Left renal cortex interstitium (tissue), 4 donors: ENCODE measurements at places on chromosomes 1 and 21.
A peak's percentile ranks its signal among the peaks of the same experiment; 100 is the strongest.

- DNase-seq, result no peak
Observed at GRCh38 chr1:172979828-172980227, 70.9 kb downstream of the TNFSF18 start.

DNA sequence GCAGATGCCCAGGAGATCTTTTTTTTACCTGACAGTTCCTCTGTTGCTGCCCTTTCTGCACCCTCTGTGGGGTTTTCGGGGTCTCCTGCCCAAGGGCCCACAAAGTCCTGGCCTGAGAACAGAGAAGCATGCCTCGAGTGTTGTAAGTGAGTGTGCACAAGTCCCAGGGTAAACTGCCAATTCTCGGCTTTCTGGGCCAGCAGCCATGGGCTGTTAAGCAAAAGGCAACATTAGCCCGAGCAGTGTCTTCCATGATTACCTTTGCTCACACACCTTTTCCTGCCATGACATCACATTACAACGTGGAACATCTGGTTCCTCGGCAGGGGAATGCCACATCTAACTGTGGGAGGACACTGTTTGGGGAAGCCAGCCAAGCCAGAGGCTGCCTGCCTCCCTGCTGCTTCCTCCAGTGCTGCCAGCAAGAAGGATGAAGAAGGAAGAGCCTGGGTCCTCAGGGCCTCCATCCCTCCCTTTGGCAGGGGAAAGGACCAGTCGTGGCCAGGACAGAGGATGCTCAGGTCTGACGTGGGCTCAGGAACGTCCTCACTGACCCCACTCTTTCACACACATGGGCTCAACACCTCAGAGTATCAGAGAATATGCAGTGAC, 485.9 kb downstream of the OMA1 start:
- DNase-seq, result no peak

DNA sequence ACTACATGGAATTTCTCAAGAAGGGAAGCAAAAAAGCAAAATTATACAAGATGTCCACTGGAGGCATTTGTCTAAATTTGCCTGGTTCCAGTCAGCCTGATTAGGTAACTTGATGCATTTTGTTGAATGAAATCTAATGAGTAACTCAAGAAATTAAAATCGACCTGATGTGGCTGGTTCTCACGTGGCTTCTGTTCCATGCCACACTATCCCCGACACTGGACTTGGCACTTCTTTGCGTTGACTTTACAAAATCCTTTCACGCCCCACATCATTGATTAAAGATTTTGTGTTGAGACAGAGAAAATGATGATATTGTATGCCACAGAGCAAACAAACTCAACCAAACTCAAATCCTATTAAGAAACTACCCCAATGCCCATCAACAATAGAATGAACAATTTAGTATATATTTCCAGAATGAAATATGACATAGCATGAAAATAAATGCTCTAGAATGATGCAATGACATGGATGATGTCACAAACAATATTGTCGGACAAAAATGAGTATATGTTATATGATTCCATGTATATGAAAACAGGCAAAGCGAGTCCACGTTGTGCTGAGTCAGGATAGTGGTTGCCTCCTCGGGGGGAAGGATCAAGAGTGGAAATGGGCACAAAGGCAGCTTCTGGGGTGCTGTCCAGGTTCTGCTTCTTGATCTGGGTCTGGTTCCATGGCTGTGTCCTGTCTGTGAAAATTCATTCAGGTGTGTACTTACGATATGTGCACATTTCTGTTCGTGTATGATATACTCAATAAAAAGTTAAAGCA, 12.9 kb upstream of the HMGCS2 start:
- DNase-seq, result no peak

DNA sequence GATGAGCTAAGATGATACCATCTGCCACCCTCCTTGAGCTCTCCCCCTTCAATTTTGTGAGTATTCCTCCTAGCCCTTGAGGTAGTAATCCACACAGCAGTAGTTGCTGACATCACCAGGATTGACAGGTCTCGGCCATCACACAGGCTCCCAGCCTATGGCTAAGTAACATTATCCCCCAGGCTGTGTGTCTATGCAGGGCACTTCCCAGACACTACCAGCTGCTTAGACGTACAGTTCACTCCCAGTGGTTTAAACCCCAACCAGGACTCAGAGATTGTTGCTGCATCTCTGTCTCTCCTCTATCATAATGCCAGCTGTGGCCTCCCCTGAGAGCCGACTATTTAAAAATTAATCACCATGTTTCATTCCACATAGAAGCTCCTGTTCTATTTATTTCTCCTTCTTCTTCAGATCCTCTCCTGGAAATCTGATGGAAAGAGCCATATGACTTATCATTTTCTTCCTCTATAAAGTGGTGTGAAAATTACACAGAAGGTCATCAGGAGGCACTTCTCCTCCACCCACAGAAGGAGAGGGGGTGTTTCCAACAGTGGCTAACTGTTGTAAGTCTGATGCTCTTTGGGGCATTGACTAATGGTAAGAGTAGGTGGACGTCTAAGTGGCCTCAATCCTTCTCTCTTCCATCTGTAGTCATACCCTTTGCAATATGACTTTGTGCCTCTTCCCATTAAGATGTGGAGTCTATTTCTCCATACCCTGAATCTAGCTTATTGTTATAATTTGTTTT, 396.3 kb downstream of the SETD4 start:
- DNase-seq, result no peak

GRCh38 chr1:145871994-145872924, 13.4 kb upstream of the PIAS3 start:
- DNase-seq, result peak; percentile 39

- no peak for DNase-seq
Observed at GRCh38 chr1:203325026-203325417, 19.7 kb downstream of the BTG2 start.

GRCh38 chr1:116288201-116288598, 84.8 kb upstream of the ATP1A1 start:
- no peak for DNase-seq

- DNase-seq, result no peak
Observed at GRCh38 chr1:240786880-240787279, 174.9 kb upstream of the GREM2 start.

DNA sequence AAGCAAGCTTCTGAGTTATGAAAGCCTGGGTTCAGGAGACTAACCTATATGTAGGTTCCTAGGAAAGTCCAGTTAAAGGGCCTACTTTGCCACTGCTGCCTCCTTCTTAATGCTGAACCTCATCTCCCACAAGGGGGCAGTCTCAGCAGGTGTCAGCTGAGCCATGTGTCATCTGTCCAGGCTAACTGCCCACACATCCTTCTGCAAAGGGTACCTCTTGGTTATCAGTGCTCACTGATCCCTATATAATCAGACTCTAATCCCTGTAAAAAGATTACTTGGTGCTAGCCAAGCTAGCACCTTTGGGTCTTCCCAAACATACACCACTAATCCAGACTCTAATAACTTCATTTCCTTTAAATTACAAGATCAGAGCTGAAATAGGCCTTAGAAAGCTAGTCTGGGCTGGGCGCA, 9.0 kb downstream of the PRDX1 start:
- DNase-seq, result no peak

DNA sequence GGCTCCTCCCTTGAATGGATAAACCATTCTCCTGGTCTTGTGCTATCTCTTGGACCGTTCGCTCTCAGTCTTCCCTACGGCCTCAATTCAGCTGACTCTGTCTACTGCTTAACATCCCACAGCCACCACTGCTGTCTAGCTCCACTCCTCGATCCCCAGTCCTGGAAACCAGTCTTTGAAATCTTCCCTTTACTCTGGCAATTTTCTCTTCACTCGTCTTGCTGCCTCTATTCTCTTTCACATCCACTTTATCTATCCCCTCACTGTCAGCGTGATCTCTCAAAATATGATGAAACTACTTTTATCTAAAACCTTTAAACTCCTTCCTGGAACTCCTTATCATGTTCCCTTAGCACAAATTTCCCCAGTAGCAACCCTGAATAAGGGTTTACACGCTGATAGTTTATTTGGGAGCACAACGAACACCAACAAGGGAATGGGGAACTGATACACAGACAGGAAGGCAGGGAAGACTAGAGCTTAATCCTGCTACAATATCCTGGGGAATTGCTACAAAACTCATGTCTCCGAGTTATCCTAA, 131.6 kb upstream of the SAMSN1 start:
- DNase-seq, result no peak

DNA sequence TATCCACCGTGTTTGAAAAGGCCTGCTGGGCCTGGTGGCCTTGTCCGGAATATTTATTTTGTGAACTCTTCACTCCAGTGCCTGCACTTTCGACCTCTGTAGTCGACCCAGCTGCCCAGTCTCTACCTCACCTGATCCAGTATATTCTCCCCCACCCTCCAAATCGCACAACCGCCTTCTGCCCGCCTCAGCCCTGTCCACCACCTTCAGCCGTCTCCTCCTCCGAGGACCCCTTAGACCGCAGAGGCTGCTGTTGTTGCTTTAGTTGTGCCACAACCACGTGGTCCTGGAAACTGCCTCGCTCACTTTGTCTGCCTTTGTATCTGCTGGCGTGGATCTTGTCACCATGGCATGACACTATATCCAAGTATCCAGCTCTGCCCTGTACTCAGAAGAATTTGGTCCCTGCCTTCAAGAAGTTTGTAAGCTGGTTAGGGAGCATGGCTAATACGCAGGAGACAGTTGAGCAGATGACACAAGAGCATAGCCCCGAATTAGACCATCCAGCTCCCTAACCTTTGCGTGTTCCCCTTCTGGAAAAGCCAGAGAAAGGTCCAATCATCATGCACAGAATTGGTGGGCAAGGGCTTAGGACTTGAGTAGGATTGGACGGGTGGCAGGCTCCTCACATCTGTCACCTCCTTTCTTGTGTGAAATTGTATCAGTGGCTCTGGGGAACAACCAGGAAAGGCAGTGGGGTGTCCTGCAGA, 1.5 kb downstream of the PHGDH start:
- DNase-seq, result no peak

GRCh38 chr1:172682812-172683211, 23.9 kb downstream of the FASLG start:
- no peak for DNase-seq

DNA sequence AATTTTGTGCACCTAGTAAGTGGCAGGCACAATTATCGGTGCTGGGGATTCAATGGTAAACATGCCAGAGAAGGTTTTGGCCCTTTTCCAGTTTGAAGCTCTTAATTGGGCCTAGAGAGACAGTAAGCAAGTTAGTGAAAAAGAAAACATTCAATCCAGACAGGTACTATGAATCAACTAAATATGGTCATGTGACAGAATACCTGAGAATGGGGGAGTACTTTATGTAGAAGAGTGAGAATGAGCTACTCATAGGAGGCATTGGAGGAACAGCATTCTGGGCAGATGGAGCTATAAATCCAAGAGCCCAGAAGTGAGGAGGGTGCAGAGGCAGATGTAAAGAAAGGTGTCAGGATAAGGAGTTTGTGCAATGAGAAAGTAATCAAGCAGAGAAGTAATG, 1017.9 kb downstream of the ADGRL2 start:
- DNase-seq, result no peak

- DNase-seq, result no peak
Observed at GRCh38 chr1:117499071-117499470, 106.8 kb upstream of the TENT5C start.
